ENCODE measurements at places on chromosomes 3 and 15. TPM values are rescaled to one million over a fixed set of nuclear protein-coding genes. Genes with fewer than 3 reads are reported as not detected.

The ABTB1 gene
- 9.4 TPM for total RNA-seq

The VGLL4 gene
- total RNA-seq, result 13.7 TPM

- no peak for DNase-seq
Observed at GRCh38 chr15:39330061-39330460, 250.8 kb upstream of the THBS1 start.

GRCh38 chr3:52439426-52440248 lies 5.3 kb downstream of the SEMA3G start:
- DNase-seq, result no peak

GRCh38 chr3:20108869-20109268 lies 68.6 kb downstream of the KAT2B start:
- no peak for DNase-seq

- DNase-seq, result no peak
Observed at GRCh38 chr3:77475507-77475906, 435.6 kb downstream of the ROBO2 start.

Data from right lobe of liver (tissue), 6 donors.